ENCODE measurements at places on chromosomes 5 and 9. TPM values are rescaled to one million over a fixed set of nuclear protein-coding genes. Genes with fewer than 3 reads are reported as not detected.

- no peaks in the 10 kb centered on the region for H3K27me3 ChIP-seq
- no peak overlapping the region for H3K27ac ChIP-seq
- H3K4me3 ChIP-seq, result no peak overlapping the region
- DNase-seq, result no peak
- no peaks in the 10 kb centered on the region for H3K4me1 ChIP-seq
- H3K36me3 ChIP-seq, result no peaks in the 10 kb centered on the region
These were observed 719.6 kb upstream of the WWC1 start for GRCh38 chr5:167571824-167572223.

DNA sequence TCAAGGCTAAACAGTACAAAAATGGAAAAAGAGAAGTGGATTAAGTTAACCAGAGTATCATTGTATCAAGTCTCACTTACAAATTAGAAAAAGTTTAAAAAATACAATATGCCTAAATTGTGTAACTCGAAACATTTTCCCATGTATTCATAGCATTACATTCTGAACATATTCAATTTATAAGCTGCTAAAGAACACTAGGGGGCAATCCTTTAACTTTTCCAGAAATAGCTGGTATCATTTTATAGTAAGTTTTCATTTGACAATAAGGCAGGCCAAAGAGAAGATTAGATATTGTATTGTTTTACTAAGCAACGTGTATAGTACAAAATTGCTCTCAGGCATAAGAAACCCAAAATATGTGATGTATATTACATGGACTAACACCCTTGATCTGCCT lies 234.6 kb downstream of the ADGRV1 start:
- H3K36me3 ChIP-seq, result no peaks in the 10 kb centered on the region
- H3K27me3 ChIP-seq, result no peaks in the 10 kb centered on the region
- no peak overlapping the region for H3K27ac ChIP-seq
- peaks cover 13% of the 10 kb centered on the region for H3K4me1 ChIP-seq

The CCL27 gene
- total RNA-seq, result not detected

GRCh38 chr9:107260437-107261081 lies 22.5 kb upstream of the RAD23B start:
- H3K36me3 ChIP-seq, result no peaks in the 10 kb centered on the region
- peak; percentile 54 for DNase-seq
- no peaks in the 10 kb centered on the region for H3K27me3 ChIP-seq
- H3K27ac ChIP-seq, result peak overlapping the region; percentile 51
- 0 out of 2 replicates have a peak overlapping the region, but pooled peaks have one; percentile 18 for H3K4me3 ChIP-seq

DNA sequence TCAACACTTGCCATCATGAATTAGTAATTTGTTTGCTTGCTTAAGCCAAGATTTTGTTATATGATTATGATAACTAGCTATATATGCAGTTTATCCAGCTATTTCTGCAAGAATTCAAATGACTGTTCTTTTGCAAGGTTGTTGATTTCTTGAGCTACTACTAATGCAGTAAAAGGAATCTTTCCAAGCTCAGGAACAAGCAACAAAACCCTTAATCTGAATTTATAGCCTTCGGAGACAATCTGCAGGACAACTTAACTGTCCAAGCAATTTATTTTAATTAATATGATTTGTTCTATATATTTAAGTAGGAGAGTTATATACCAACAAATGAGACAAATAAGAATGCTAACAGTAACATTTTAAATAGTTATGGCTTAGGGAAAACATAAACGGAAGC lies 426.8 kb upstream of the POU5F2 start:
- H3K27me3 ChIP-seq, result no peaks in the 10 kb centered on the region
- H3K36me3 ChIP-seq, result no peaks in the 10 kb centered on the region
- H3K4me1 ChIP-seq, result no peaks in the 10 kb centered on the region
- H3K27ac ChIP-seq, result no peak overlapping the region
- H3K4me3 ChIP-seq, result no peak overlapping the region

- no peaks in the 10 kb centered on the region for H3K27me3 ChIP-seq
- peaks cover 94% of the 10 kb centered on the region for H3K4me1 ChIP-seq
- DNase-seq, result peak; percentile 93
- peak overlapping the region; percentile 4 for H3K4me3 ChIP-seq
- H3K36me3 ChIP-seq, result no peaks in the 10 kb centered on the region
These were observed 15.8 kb upstream of the TCF7 start for GRCh38 chr5:134098690-134099089.

The S1PR3 gene
- 0.02 TPM for total RNA-seq

DNA sequence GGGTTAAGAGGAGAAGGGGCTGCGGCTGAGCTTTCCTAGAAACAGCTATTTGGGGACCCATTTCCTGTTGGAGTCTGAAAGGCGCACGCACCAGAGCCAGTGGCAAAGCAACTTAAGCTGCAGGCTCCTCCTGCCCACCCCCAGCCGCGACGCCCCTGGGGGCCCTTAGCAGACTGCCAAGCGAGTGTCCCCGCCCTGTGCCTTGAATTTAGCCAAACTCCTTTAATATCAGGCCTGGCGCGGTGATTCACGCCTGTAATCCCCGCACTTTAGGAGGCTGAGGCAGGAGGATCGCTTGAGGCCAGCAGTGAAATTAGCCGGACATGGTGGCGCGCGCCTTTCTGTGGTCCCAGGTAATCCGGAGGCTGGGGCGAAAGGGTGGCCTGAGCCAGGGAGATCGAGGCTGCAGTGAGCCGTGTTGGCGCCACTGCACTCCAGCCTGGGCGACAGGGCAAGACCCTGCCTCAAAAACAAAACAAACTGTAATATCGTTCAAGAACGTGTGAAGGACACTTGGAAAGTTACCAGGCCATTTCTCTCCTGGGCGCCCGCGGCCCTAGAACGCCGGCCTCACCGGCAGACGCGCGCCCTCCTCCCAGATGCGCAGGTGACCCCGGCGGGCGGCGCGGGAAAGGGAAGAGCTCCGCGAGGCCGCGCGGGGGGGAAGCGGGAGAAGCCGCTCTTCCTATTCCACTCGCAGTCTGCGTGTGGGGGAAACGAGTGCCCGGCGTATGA lies 1.0 kb upstream of the F2R start:
- no peaks in the 10 kb centered on the region for H3K27me3 ChIP-seq
- H3K36me3 ChIP-seq, result no peaks in the 10 kb centered on the region
- H3K4me1 ChIP-seq, result peaks cover 27% of the 10 kb centered on the region
- peak overlapping the region; percentile 86 for H3K4me3 ChIP-seq
- DNase-seq, result no peak
- no peak overlapping the region for H3K27ac ChIP-seq

- H3K27ac ChIP-seq, result no peak overlapping the region
- DNase-seq, result no peak
These were observed 184.4 kb downstream of the CWC27 start for GRCh38 chr5:64952951-64953673.

DNA sequence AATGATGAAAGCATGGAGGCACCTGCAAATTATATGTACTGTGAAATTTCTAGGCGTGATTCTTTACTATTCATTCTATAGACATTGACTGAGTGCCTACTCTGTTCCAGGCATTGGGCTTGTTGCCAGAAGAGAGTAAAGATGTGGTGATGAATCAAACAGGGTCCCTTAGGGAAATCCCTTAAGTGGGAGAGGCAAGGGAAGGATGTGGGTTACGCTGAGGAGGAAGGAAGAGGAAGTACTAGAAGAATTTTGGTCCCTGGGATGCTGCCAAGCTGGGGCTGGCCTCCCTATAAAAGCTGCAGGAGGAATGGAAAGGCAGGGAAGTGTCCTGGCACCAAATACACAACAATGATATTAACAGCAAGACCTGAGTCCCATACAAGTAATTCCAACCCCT lies 76.7 kb upstream of the SPOCK1 start:
- H3K27me3 ChIP-seq, result no peaks in the 10 kb centered on the region
- H3K36me3 ChIP-seq, result no peaks in the 10 kb centered on the region
- no peak overlapping the region for H3K27ac ChIP-seq
- H3K4me3 ChIP-seq, result no peak overlapping the region

GRCh38 chr9:89593727-89594427 lies 10.9 kb upstream of the GADD45G start:
- peak; percentile 47 for DNase-seq
- H3K4me3 ChIP-seq, result no peak overlapping the region
- peaks cover 28% of the 10 kb centered on the region for H3K4me1 ChIP-seq
- H3K36me3 ChIP-seq, result no peaks in the 10 kb centered on the region

The UAP1L1 gene
- total RNA-seq, result 6.4 TPM

DNA sequence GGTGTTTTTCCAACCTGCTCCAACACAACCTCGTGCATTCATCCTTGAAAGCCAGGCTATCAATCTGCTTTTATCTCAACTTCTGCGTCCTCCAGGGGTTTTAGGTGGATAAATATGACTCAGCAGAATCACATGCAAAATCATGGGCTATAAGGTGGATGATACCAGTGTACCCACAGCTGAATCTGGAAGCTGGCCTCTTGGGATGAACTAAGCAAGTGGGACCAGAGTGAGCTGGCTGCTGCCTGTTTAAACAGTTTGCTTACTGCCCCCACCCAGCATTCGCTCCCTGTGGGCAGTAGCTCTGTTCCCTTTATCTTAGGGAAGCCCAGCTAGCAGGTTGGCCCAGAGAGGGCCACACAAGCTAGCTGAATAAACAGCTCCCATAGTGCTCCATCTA lies 194.0 kb downstream of the CRB2 start:
- no peak overlapping the region for H3K4me3 ChIP-seq
- no peak for DNase-seq
- no peaks in the 10 kb centered on the region for H3K27me3 ChIP-seq
- H3K36me3 ChIP-seq, result peaks cover 1% of the 10 kb centered on the region
- no peaks in the 10 kb centered on the region for H3K4me1 ChIP-seq

DNA sequence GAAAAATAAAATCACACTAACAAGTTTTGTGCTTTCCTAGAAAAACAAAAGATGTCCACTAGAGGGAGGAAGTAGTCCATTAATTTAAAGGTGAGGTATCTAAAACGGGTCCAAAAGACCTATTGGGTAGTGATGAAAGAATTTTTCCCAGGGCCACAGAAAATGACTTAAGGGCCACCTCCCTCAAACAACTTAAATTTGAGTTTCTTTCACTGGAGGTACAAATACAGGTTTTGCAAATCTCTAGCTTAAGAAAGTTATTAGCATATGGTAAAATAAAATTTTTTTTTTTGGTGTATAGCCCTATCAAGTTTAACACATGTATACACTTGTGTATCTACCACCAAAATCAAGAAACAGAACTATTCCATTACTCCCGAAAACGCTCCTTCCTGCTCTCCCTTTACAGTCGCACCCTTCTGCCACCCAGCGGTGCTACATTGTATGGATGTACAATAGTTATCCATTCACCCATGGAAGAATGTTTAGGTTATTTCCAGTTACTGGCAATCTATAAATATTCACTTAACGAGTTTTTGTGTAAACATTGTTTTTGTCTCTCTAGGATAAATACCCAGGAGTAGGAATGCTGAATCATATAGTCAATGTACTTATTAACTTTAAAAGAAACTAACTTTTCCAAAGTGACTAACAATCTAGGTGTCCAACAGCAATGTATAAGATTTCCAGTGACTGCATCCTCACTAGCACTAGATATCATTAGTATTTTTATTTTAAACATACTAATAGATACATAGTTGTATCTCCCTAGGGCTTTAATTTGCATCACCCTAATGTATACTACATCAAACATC lies 21.9 kb downstream of the DEPDC1B start:
- no peaks in the 10 kb centered on the region for H3K27me3 ChIP-seq
- peak overlapping the region; percentile 57 for H3K27ac ChIP-seq
- H3K36me3 ChIP-seq, result peaks cover under 1% of the 10 kb centered on the region
- DNase-seq, result peak; percentile 64
- H3K4me1 ChIP-seq, result peaks cover 65% of the 10 kb centered on the region

The LECT2 gene
- total RNA-seq, result not detected

DNA sequence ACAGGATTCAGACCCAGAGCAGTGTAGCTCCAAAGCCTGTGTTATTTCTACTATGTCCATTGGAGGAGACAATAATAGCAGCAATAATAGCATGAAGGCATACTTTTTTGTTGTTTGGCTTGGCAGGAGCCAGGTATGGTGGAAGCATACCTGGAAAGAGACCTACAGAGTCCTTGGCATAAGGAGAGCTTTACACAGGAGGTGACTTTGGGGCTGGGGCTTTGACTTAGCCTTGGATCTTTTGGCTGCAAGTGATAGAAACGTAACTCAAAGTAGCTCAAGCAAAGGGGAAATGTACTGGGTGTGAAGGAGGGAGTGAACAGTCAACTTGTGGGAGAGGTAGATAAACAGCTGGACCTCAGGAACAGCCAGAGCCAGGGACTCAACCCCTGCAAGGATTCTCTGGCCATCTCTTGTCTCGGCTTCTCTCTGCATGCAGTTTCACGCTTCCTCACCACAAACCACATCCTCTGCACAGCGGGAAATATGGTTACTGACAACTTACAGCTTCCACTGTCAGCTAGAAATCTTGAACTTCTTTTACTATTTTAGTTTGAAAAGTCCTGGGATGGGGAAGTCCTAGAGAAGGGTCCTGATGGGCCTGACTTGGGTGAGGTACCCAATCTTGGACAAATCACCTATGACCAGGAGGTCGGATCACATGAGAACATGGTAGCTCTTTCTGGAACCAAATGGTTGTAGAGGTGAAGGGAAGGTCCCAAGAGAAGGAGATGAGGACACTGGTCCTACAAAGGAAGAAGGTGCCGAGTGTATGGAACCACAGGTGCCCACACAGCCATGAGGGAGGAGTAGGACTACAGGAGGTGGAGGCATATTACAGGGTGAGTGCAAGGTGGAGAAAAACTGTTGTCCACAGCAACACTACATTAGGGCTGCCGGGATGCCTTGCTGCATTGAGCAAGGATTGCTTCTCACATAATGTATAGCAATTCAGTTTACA lies 47.0 kb upstream of the TGFBR1 start:
- DNase-seq, result no peak
- no peaks in the 10 kb centered on the region for H3K27me3 ChIP-seq
- no peak overlapping the region for H3K27ac ChIP-seq
- H3K36me3 ChIP-seq, result no peaks in the 10 kb centered on the region

The ORM2 gene
- 283 TPM for total RNA-seq

DNA sequence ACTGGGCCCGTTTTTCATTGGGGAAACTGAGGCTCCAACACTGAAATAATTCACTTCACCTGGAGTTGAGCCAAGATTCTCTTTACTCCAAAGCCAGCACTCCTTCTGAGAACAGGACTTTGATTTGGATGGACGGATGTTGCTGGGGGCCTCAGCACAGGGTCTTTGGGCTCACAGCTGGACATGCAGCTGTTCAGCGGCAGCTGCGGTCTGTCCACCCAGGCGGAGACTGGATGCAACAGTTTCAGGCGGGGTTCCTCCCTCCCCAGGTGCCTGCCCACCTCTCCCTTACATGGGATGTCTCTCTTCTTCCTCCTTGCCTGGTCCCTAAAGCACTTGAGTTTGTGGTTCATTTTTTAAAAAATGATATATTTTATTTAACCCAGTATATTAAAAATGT lies 219.0 kb upstream of the IRX4 start:
- H3K36me3 ChIP-seq, result no peaks in the 10 kb centered on the region
- no peaks in the 10 kb centered on the region for H3K27me3 ChIP-seq
- DNase-seq, result no peak

GRCh38 chr5:41921874-41922273 lies 3.2 kb upstream of the FBXO4 start:
- peaks cover 23% of the 10 kb centered on the region for H3K4me1 ChIP-seq
- peaks cover 3% of the 10 kb centered on the region for H3K36me3 ChIP-seq
- no peak overlapping the region for H3K27ac ChIP-seq
- H3K27me3 ChIP-seq, result no peaks in the 10 kb centered on the region
- DNase-seq, result no peak

The WDR38 gene
- total RNA-seq, result not detected

The PHYHD1 gene
- total RNA-seq, result 10.6 TPM

DNA sequence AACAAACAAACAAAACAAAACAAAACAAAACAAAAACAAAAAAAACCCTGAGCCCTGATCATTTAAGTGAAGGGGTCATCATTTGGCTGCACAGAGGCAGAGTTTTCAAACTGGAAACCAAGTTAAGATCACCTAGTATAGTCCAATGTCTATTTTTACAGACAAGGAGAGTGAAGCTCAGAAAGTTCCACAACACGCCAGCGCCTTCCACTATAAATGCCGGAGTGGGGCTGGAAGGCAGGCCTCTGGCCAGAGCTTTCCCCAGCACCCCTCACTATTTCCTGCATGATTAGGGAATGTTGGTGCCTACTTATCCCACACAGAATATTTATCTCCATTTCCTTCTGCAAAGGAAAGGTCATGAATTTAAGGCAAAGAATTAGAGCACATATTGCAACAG lies 319.7 kb upstream of the WWC1 start:
- H3K36me3 ChIP-seq, result no peaks in the 10 kb centered on the region
- H3K4me1 ChIP-seq, result no peaks in the 10 kb centered on the region
- no peak for DNase-seq
